ENCODE measurements at places on chromosomes 11 and 22.

- DNase-seq, result no peak
Measured at GRCh38 chr22:48376428-48376827, 1451.2 kb downstream of the BRD1 start.

GRCh38 chr22:30694171-30694639, 469 bp upstream of the OSBP2 start:
- peak; percentile 70 for DNase-seq

DNA sequence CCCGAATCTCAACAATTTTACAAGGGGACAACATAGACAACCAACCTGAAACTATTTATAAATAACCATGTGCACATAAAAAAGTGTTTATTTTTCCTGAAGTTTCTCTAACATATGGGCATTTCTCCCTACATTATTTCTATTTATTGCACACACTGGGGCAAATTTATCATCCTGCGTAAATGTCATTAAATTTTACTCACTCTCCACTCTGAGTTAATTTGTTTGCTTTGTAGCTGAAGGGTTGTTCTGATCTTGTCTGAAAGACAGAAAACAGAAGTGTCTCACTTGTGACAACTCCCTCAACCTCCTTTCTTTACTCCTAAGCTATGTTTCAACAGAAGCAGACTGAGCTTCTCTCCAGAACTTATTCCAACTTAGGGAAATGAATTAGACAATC, 194.2 kb downstream of the HIPK3 start:
- no peak for DNase-seq

GRCh38 chr11:126155402-126156187, 55.9 kb downstream of the RPUSD4 start:
- DNase-seq, result no peak

DNA sequence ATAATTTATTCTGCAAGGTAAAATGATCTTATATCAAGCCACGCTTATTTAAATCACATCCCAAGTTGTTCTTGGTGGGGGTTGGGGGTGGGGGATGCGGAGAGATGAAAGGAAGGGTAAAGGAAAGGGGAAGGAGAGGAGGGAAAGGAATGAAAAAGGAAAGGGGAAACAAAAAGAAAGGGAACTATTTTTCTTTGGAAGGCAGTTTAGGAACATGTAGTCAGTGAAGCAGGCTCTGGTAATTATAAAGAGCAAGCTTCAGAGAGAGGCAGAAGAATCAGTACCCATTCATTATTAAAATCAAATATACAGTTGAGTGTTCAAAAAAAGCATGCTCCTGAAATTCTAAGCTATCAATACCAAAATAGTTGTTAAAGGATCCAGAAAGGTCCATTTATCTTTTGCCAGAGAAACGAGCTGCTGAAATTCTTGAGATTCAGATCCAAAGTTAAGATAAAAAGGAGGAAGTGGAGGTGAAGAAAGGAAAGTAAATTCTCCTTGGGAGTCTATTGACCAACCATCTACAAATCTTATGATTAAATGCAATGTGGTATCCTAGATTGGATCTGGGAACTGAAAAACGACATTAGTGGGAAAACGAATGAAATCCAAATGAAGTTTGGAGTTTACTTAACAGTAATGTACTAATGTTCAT, 107.4 kb downstream of the SGSM3 start:
- no peak for DNase-seq

- no peak for DNase-seq
Measured at GRCh38 chr11:80521592-80521991, 1080.8 kb upstream of the TENM4 start.

DNA sequence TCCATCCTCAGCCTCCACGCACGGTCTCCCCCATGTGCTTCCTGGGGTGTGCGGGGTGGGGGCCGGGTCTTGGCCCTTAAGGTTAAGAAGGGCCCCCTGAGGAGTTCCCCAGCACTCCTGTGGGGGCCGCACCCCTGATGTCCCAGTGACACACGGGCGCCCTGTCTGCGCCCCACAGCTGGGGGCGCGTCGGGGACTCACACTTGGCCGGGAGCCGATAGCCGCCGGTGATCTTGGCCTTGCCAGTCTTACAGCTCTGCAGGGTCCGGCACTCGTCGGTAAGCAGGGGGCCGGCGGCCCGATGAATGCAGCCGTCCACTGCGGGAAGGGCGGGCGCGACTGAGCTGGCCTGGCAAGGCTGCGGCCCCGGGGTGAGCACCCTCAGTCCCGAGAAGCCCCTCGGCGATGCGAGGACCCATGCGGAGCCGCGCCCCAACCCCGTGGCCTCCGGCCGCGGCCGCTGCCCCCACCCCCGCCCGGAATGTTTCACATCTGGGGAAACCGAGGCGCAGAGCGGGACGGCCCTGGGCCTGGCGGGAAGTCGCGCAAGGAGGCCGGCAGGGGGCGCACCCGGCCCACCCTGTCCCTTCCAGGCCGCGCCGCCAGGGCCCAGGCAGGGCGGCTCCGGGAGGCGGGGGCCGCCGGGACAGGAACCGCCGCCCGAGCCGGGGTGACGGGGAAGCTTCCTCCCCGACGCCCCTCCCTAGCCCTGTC, 13.9 kb downstream of the OTUB1 start:
- peak; percentile 84 for DNase-seq

GRCh38 chr11:80718611-80719291, 1277.9 kb upstream of the TENM4 start:
- DNase-seq, result no peak

DNA sequence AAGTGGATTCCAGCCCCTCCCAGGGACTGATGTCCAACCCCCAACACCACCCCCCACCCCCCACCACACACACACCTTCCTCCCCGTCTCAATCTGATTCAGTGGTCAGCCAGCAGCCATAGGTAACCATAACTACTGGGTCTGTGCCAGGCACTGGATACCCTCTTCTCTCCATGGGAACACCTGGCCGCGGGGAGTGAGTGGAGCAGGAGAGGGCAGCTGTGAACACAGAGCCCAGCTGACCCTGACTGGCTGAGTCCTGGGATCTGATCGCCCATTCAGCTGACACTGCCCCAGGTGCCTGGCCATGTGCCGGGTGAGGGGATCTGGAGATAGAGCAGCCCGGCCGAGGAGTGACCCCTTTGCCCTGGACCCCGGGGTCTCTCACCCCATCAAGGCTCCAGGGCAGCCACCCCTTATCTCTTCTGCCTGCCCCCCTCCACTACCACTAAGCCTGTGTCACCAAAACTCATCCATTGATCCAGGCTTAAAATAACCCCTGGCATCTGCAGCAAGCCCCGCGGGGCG, 2.6 kb upstream of the SHISA8 start:
- DNase-seq, result no peak

GRCh38 chr11:104602643-104603042, 295.6 kb downstream of the CASP12 start:
- no peak for DNase-seq

DNA sequence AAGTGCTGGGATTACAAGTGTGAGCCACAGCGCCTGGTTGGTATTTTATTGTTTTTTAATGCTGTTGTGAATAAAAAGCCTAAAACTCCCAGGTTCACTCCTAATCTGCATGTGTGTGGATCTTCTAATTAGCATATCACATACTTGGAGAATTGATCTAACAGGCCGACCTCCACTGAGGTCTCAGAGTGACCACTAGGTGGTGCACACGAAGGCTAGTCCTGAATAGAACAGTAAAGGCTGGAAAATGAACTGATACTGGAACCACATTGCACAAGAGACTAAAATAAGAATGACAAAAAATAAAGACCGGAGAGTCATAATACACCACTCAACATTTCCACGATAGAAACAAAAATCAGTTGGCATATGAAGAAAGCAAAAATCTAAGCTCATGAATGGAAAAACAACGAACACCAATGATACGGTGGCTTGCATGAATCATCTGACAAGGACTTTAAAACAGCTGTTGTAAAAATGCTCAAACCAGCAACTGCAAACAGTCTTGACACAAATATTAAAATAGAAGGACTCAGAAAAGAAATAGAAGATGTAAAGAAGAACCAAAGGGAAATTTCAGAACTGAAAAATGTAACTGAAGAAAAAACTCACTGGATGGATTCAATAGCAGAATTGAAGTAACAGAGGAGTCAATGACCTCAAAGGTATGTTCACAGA, 19.2 kb downstream of the PIM3 start:
- DNase-seq, result no peak

DNA sequence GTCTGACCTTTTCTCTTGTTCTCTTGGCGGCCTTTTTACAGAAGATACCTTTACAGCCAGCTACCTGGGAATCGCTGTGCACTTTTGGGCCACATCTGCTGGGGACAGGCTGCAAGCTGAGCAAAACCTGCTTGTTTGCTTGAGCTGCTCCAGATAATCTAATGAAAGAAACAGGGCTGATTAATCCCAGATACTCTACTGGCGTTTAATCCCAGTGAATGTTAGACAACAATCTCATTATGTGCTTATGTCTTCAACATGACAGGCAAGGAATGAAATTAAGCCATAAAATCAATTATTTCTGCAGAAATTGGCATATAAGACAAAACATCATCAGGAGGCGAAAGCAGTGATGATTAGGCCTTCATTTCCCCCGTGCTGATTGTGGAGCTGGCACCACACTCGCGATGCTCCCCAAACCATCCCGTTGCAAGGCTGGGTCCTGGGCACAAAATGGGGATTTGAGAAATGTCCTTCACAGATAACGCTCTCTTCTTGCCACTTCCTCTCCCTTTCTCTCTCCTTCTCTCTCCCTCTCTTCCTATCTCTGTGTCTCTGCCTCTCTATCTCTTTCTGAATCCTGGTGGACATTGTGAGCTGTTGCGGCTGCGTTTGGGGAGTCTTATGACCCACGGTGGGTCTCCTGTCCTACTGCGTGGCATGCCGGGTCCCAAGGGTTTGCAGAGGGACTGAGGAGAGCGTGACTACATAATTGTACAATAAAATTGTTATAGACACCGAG, 1053.8 kb downstream of the TBC1D22A start:
- no peak for DNase-seq

DNA sequence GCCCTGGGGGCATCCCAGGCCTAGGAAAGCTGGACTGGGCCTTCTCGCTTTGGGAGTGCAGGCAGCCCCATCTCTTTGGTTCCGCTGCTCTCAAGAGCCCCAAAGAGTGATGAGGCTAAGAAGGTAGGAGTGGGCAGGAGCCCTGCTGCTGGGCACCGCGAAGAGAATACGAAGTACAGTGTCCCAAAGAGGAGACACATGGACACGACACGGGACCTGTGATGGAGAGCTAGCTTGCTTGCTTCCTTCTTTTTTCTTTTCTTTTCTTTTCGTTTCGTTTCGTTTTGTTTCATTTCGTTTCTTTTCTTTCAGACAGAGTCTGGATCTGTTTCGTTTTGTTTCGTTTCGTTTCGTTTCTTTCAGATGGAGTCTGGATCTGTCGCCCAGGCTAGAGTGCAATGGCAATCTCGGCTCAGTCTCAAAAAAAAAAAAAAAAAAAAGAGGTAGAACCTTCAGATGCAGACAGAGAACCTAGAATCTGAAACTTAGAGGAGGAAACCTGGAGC, 10.6 kb downstream of the MGAT3 start:
- no peak for DNase-seq

DNA sequence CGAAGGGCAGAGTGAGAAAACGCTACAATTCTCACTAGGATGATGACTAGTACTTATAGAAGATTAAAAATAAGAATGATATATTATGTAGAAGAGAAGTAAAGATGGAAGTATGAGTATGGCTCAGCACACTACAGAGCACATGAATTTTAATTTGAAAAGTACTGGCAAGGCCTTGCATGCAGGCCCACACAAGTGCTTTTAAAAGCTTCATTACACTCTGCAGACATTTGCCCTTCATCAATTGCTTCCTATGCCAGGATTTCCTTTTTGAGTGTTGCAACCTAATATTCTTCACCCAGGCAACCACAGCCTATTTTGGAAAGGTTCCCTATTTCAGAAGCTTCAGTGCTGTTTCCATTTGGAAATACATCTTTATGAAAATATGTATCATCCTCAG, 81.1 kb downstream of the LARGE2 start:
- no peak for DNase-seq

- no peak for DNase-seq
Measured at GRCh38 chr11:129770993-129771392, 44.7 kb upstream of the TMEM45B start.

DNA sequence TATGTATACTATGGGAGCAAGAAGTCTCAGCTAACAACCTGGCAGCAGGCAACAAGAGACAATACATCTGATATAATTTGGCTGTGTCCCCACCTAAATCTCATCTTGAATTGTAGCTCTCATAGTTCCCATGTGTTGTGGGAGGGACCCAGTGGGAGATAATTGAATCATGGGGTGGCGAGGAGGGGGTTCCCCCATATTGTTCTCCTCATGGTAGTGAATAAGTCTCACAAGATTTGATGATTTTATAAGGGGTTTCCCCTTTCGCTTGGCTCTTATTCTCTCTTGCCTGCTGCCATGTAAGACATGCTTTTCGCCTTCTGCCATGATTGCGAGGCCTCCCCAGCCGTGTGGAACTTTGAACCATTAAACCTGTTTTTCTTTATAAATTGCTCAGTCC, 6.2 kb downstream of the DNAJC24 start:
- no peak for DNase-seq

DNA sequence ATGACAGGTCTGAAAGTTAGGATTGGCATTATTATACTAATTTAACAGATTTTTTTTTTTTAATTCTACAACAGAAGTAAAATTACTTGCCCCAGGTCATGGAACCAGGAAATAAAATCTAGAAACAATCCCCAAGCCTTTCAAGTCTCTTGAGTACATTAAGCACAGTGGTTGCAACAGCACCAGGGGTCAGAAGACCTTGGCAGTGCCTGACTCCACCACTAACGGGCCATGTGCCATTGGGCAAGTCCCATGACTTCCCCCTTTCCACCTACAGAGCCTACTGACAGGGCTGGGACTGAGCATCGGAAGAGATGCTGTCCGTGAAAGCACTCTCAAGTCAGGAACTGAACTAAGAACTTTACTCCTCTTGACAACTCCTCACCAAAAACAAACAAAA, 98.6 kb upstream of the AKIP1 start:
- no peak for DNase-seq

DNA sequence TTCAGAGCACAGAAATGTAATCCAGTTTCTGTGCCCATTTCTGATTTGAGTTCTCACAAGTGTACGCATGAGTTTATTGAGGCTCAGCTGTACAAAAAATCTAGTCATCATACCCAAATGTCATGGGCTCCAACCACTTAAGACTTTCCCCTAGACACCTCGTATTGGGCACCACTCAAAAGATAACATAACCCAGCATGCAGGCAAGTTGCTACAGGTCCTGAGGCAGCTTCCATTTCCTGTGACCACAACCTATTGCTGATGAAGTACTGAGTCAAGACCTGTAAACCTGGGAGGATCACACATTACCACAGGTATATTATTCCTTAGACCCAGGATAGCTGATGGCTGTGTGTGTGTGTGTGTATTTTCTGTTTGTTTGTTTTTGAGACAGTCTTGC, 95.2 kb downstream of the MRTFA start:
- no peak for DNase-seq

GRCh38 chr11:81852896-81853295, 880.8 kb downstream of the FAM181B start:
- DNase-seq, result no peak
